CD4-positive, alpha-beta T cell treated with Interleukin-17A for 1 hour (primary cell): ENCODE measurements at places on chromosomes 11 and 22.

- no peak for DNase-seq
Observed at GRCh38 chr11:34745195-34745594, 124.3 kb downstream of the EHF start.

DNA sequence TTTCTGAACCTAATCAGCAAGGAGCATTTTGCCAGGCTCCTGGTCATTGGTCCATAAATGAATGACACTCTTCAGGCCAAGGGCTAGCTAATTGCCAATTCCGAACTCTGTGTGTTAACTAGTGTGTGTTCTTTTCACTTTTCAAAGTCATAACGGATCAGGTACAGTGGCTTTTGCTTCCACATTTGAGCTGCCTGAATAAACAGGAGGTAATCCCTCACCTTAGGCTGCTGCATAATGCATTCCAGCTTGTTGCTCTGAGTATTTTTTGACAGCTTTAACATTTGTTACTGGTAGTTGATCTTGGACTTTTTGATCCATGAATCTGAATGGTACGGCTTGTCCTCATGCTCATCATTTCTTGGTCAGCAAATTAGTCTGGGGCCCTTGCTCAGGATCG lies 485.1 kb downstream of the CNTN5 start:
- no peak for DNase-seq

DNA sequence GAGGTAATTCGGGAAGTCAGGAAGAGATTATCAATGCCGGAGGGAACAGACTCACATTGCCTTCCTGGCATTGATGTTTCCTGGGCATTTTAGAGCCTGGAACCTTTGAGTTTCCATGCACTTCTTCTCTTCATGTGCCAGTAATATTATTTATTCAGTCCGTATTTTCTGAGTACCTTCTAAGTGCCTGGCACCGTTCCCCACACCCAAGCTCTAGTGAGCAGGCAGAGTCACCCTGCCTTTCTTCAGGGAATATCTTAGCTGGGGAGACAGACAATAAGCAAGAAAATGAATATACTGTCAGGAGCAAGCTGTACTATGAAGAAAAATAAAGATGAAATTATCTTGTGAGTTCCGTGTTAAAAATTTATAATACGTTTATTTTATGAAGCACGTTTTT lies 136.2 kb upstream of the SEZ6L start:
- no peak for DNase-seq

- no peak for DNase-seq
Observed at GRCh38 chr11:15127341-15127740, 12.6 kb downstream of the INSC start.

DNA sequence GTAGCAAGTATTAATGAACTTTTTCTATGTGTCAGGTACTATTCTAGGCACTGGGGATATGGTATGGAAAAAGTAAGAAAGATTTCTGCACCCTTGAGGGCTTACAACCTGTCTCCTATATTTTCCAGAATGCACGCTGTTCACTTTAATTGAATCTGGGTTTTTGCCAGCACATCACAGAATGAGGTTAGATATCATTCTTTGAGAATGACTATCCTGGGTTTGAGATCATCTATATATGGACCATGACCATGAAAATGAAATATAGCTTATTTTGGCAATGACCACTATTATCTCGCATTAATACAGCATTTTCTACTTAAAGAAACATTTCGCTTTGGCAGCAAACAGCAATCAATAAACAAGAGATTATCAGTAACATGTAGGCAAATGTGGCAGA lies 46.9 kb downstream of the C11orf71 start:
- DNase-seq: no peak

DNA sequence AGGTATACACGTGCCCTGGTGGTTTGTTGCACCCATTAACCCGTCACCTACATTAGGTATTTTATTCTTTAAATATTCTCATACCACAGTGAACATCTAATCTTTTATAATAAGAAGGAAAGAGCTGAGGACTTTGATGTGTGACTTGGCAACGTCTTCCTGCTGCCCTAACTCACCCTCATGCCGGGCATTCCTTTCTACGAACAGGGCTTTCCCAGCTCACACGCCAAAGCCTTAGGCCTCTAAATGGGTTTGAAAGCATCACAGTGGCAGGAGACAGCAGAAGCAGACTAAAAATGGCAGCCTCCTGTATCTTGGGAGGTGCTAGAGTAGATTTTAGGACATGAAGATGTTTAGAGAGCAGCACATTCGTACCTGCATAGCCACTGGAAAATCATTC lies 52.6 kb downstream of the CLTCL1 start:
- DNase-seq: no peak

GRCh38 chr22:41092023-41092817 lies at the start of gene EP300:
Gene EP300 (plus strand): TSS chr22:41092592. CDS start chr22:41093005, 413 bp downstream.
- peak; percentile 92 for DNase-seq

- no peak for DNase-seq
Observed at GRCh38 chr22:26325641-26326040, 103.4 kb upstream of the ASPHD2 start.

DNA sequence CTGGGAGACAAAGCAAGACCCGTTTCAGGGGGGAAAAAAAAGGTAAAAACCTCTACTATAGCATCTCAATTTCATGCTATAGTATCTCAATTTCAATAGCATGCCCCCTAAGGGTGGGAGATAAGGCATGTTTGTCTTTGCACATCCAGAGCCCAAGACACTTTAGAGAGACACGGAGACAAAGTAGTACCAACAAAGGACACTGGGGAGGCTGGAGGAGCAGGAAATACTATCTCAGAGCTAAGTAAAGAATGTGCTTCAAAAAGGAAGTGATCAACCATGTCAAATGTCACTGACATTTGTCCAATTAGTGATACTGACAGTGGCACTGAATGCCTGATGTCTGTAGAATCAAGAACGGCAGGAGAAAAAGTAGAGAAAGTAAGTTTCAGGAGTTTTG lies 68.6 kb downstream of the RRAS2 start:
- no peak for DNase-seq

- DNase-seq: peak; percentile 63
Observed at GRCh38 chr11:2271077-2271326, 614 bp upstream of the ASCL2 start.

- no peak for DNase-seq
Observed at GRCh38 chr11:118622376-118623268, 15.2 kb downstream of the PHLDB1 start.

GRCh38 chr11:122076512-122077120 lies 39.4 kb downstream of the BLID start:
- DNase-seq: no peak

- no peak for DNase-seq
Observed at GRCh38 chr22:32531931-32532819, 57.6 kb downstream of the FBXO7 start.

DNA sequence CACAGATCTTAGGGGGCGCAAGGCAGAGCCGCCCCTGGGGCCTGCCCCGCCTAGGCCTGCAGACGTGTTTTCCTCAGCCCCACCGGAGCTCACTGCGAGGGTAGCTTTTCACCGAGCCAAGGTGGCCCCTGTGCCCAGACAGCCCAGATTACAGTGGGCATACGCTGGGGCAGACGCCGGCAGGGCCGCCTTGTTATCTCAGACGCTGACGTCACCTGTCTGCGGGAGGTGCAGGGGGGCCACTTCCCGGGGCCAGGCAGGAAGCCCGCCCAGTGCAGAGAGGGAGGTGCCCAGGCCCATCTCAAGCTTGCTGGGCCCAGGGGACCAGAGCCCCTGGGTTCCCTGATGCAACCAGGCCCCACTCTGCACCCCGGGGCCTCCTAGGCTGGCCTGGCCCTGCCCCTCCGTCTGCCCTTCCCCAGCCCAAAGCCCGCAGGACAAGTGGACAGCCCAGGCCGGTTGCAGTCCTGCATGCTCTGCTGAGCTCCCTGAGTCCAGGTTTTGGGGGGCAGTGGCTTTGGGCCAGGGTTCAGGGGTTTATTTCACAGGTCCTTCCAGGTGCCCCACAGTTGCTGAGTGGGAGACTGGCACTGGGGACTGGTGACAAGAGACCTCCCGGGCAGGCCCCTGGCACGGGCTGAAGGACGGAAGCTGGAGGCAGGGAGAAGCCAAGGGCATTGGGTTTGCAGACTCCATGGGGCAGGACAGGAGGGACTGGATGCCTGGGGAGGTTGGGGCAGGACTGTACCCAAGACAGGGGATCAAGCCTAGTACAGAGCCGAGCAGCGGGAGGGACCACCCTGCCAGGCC lies 38.6 kb downstream of the IGF2 start:
- no peak for DNase-seq

- DNase-seq: no peak
Observed at GRCh38 chr22:20009018-20009491, 7.6 kb downstream of the ARVCF start.

- DNase-seq: no peak
Observed at GRCh38 chr11:32087597-32087996, 3.3 kb upstream of the RCN1 start.

DNA sequence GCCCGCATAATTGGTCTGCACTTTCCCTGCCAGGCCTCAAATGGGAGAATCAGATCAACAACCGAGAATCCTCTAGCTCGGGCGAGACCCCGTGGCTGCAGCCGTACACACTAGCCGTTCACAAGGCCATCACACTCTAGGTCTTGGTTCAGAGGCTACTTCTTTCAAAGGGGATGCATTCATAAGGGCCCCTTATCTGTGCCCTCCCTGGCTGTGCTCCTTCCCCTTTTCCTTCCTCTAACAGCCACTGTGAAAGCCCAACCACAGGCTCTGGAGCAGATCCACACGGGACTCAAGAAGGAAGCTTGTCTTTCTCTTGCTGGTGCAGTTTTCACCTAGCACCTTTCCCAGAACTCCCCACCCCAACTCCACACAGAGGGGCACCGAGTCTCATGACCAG lies 24.5 kb downstream of the SMIM38 start:
- no peak for DNase-seq

GRCh38 chr11:61577383-61578118 lies 3.3 kb downstream of the SYT7 start:
- no peak for DNase-seq

- DNase-seq: no peak
Observed at GRCh38 chr11:131637469-131638175, 267.2 kb downstream of the NTM start.

- DNase-seq: peak; percentile 78
Observed at GRCh38 chr11:59053387-59053786, 32.7 kb upstream of the GLYATL1B start.

GRCh38 chr11:107956543-107956942 lies 28.3 kb downstream of the RAB39A start:
- DNase-seq: no peak

DNA sequence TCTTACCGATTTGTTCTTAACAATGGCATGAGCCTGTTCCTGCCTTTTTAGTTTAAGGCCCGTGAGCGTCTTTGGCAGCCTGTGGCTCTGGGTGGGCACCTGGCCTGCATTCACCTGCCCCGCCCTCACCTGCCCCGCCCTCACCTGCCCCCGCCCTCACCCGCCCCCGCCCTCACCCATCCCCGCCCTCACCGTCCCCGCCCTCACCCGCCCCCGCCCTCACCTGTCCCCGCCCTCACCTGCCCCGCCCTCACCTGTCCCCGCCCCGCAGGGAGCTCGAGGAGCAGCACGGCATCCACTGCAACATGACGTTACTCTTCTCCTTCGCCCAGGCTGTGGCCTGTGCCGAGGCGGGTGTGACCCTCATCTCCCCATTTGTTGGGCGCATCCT lies 14.2 kb downstream of the GATD1 start:
- DNase-seq: no peak

DNA sequence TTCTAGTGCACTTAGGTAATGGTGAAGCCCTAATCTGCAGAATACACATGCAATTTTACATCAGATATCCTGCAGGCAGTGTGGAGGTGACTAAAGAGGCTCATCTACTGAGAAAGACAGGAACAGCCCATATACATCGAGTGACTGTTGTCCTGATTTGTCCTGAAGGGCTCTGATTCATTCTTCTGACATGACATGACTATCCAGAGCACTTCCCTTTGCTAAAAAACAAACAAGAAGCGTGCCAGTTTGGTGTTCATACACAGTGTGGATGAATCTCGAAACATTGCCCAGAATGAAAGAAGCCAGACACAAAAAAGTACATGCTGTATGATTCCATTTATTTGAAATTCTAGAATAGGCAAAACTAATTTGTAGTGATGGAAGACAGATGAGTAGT lies 48.0 kb upstream of the AMPD3 start:
- DNase-seq: no peak

GRCh38 chr11:117071344-117071787 lies 26.9 kb downstream of the SIK3 start:
- DNase-seq: no peak

GRCh38 chr11:88164320-88164719 lies 10.9 kb downstream of the RAB38 start:
- DNase-seq: no peak

DNA sequence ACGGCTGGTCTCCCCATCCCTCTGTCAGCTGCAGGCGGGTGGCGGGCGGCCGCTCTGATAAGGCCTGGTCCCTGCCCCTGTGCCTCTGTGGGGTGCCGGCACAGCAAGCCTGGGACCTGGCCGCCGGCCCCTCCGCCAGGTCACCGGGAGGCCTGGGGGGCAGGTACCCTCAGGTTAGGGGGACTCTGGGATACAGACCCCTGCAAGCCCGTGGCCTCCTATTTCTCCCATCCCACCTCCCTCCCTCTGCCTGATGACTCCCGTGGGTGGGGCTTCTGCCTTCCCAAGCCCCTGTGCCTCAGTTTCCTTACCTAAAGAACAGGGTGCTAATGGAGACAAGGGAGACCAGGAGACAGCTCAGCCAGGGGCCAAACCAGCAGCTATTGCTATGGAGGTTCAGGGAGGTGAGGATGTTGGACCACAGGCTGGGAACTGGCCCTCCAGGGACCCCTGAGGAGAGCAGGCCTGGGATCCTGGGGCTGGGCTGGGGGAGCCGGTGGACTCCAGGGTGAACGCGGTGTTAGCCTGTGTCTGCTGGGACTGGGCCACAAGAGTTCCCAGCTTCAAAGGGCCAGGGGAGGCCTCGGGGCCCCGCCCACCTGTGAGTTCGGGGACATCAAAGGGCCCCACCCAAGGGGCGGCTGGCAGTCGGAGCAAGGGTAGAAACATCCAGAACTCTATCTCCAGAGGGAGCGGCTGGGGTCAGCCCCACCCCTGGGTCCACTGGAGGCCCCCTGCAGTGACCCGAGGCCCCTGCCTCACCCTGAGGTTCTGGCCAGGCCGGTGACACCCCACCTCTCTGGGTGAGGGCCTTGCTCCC lies 32.0 kb upstream of the TH start:
- DNase-seq: no peak

DNA sequence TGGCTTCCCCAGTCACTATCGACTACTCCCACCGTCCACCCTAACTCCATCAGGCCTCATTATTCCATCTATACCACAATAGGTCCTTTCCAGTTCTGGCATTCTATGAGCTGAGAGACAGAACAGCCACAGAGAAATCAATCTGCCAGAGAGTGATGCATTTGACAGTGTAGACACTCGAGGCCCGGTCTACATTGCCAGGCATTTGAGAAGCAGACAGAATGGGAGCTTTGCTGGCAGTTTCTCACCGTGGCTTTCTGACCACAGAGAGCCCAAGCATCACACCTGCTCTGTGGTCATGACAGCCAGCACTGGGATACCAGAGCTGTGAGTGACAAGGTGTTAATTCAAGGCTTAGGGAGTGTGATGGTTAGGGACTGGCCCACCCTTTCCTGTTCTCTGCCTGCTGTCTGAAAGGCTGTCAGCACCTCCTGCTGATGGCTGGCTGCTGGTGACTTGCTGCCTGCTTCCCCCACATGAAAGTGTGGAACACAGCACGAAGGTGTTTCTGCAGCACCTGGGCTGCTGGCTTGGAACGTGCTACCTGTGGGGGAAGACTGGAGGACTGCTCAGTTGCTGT lies 137.8 kb downstream of the KIRREL3 start:
- DNase-seq: no peak
